ENCODE measurements at places on chromosomes 12 and 14. TPM values are rescaled to one million over a fixed set of nuclear protein-coding genes. Genes with fewer than 3 reads are reported as not detected.

MEG3 gene
- total RNA-seq, result not detected

LRTM2 gene
- total RNA-seq, result not detected

GZMH gene
- 0.80 TPM for total RNA-seq

ASPG gene
- total RNA-seq, result not detected

CFAP54 gene
- total RNA-seq, result 0.24 TPM

RNASE9 gene
- total RNA-seq, result not detected

RAB15 gene
- total RNA-seq, result 0.17 TPM

RERGL gene
- total RNA-seq, result not detected

GRCh38 chr14:87579036-87579435 is 413.9 kb downstream of the GALC start:
- H3K36me3 ChIP-seq, result no peaks in the 10 kb centered on the region
- H3K27me3 ChIP-seq, result no peaks in the 10 kb centered on the region
- no peak overlapping the region for H3K4me3 ChIP-seq
- H3K4me1 ChIP-seq, result no peaks in the 10 kb centered on the region
- DNase-seq, result no peak

DNA sequence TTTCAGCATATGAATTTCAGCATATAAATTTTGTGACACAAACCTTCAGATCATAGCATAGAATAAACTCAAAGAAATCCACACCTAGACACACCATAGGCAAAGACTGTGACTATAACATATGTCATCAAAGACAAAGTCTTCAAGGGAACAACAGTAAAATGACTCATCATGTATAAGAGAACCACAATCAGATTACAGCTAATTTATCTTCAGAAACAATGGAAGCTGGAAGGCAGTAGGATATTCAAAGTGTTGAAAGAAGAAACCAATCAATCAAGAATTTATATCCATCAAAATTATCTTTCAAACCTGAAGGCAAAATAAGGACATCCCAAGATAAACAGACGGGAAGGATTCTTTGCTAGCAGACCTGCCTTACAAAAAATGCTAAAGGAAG is 29.0 kb downstream of the DLK1 start:
- no peaks in the 10 kb centered on the region for H3K36me3 ChIP-seq
- no peak for DNase-seq
- H3K4me1 ChIP-seq, result no peaks in the 10 kb centered on the region
- no peak overlapping the region for H3K27ac ChIP-seq

DNA sequence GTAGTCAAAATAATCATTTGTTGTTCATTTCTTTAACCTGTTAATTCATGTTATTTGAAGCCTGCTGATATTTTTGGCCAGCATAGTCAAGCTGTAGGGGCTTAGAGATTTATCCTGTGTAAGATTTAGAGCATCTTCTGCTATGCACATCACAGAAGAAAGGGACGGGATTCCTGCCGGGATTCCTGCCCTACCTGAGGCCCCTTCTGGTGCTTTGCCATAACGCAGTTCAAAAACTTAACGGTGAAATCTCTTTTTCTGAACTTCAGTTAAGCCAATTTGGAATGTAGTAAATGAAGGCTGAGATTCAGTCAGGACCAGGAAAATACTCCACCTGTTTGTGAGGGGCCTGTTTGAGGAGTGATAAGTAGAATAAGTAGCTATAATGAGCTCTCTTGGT is 50.7 kb upstream of the TMEM260 start:
- peaks cover 13% of the 10 kb centered on the region for H3K27me3 ChIP-seq
- H3K27ac ChIP-seq, result no peak overlapping the region
- H3K4me1 ChIP-seq, result no peaks in the 10 kb centered on the region
- H3K4me3 ChIP-seq, result no peak overlapping the region
- H3K36me3 ChIP-seq, result no peaks in the 10 kb centered on the region
- DNase-seq, result no peak

- H3K27ac ChIP-seq, result no peak overlapping the region
- H3K36me3 ChIP-seq, result no peaks in the 10 kb centered on the region
- no peak for DNase-seq
- H3K4me1 ChIP-seq, result no peaks in the 10 kb centered on the region
- H3K27me3 ChIP-seq, result peaks cover 7% of the 10 kb centered on the region
Measured at GRCh38 chr14:24392325-24393091, 6.3 kb upstream of the NYNRIN start.

- H3K27ac ChIP-seq, result no peak overlapping the region
- DNase-seq, result no peak
- no peaks in the 10 kb centered on the region for H3K4me1 ChIP-seq
- H3K36me3 ChIP-seq, result no peaks in the 10 kb centered on the region
Measured at GRCh38 chr14:87108726-87109125, 884.3 kb downstream of the GALC start.

DNA sequence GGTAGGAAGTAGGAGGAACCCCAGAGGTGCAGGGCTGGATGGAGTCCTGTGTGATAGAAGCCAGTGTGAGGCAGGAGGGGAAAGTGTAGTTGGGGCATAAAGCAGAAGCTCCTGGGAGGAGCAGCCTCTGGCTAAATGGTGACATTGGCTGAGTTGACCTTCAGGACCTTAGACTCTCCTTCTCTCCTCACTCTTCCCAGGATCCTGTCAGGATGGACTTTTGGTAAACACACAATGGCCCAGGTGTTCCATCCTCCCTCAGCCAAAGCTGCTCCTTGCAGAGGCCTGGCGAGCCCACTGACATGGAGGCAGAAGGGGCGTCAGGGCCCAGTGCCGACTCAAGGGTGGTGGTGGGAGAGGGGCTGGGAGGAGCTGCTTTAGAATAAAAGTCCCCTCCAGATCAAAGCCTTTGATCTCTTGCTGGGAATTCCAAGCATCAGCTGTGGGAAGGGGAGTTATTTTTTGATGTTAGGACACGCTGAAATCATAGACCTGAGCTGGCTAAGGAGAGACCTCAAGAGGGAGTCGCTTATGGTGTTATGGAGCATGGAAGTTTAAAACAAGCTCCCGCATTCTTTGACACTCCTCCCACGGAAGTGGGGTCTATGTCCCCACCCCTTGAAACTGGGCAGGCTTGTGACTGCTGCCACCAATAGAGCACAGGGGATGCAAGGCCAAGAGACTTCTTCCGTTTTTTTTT is 44.1 kb downstream of the SMIM41 start:
- no peak for DNase-seq
- no peak overlapping the region for H3K27ac ChIP-seq
- peaks cover 13% of the 10 kb centered on the region for H3K27me3 ChIP-seq
- H3K4me3 ChIP-seq, result no peak overlapping the region

GRCh38 chr12:23277831-23278230 is 652.9 kb downstream of the ETNK1 start:
- no peak for DNase-seq
- no peaks in the 10 kb centered on the region for H3K4me1 ChIP-seq
- no peak overlapping the region for H3K4me3 ChIP-seq
- no peaks in the 10 kb centered on the region for H3K27me3 ChIP-seq

GRCh38 chr14:70662816-70663215 is 21.1 kb downstream of the TTC9 start:
- H3K4me1 ChIP-seq, result peaks cover 98% of the 10 kb centered on the region
- H3K27ac ChIP-seq, result peak overlapping the region; percentile 34
- no peak for DNase-seq
- no peak overlapping the region for H3K4me3 ChIP-seq
- no peaks in the 10 kb centered on the region for H3K27me3 ChIP-seq
- H3K36me3 ChIP-seq, result no peaks in the 10 kb centered on the region

DNA sequence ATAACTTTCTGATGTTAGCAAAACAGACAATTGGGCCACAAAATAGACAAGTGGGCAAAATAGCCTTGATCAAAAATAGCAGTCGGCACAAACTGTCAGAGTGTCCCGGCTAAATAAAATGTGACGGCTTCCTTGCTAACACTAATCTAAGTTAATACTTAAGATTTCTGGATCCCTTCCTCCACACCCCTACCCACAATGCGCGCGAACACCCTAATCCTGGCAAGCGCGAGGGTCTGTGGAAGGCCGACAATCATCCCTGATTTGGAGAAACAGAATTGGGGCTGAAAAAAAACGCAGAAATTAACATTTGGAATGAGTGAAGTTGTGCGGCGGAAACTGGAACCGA is 489 bp downstream of the CEP290 start:
- H3K36me3 ChIP-seq, result no peaks in the 10 kb centered on the region
- no peak for DNase-seq
- H3K4me1 ChIP-seq, result peaks cover 12% of the 10 kb centered on the region
- H3K4me3 ChIP-seq, result peak overlapping the region; percentile 95

- H3K4me1 ChIP-seq, result peaks cover 18% of the 10 kb centered on the region
- DNase-seq, result no peak
- H3K4me3 ChIP-seq, result no peak overlapping the region
- H3K27me3 ChIP-seq, result no peaks in the 10 kb centered on the region
- H3K27ac ChIP-seq, result no peak overlapping the region
Measured at GRCh38 chr12:123065676-123066383, 85.1 kb downstream of the PITPNM2 start.

GRCh38 chr12:56099787-56100186 is 4.6 kb upstream of the PA2G4 start:
- H3K4me1 ChIP-seq, result peaks cover 10% of the 10 kb centered on the region
- no peak overlapping the region for H3K27ac ChIP-seq
- no peak overlapping the region for H3K4me3 ChIP-seq
- DNase-seq, result no peak

DNA sequence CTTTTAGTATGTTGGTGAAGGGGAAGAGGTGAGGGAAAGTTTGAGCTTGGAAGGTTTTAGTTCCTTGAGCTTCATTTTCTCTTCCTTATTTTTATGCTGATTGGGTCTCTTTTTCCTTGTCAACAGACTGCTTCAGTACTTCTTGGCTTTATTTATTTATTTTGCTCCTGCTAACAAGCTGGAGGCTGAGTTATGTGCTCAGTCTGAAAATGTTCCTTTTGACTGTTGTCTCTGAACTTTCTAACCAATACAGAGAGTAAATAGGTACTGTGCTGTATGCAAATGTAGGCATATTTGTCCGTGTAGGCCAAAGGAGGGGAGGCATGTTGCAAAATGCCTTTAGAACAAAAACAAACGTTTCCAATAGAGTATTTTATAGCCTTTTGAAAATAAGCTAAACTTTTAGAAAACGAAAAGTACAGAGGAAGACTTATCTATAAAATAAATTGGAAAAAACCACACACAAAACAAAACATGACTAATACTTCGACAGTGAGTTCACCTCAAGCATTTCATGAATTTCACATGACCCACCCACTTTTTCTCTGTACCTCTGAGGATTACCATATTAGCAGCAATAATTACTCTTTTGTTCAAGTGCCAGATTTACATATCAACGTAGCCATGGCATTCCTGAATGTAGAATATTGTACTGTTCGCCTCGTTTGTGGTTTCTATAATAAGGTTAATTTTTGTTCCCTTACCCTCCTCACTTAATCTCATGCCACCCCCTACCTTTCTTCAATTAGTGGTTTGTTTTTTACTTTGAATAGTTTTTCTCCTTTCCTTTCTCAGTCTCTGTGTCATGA is 4.7 kb upstream of the CREBL2 start:
- H3K27ac ChIP-seq, result no peak overlapping the region
- H3K4me1 ChIP-seq, result peaks cover 6% of the 10 kb centered on the region
- DNase-seq, result no peak
- no peak overlapping the region for H3K4me3 ChIP-seq

GRCh38 chr14:88463318-88463717 is 77.9 kb downstream of the SPATA7 start:
- H3K36me3 ChIP-seq, result no peaks in the 10 kb centered on the region
- no peak overlapping the region for H3K4me3 ChIP-seq
- no peaks in the 10 kb centered on the region for H3K27me3 ChIP-seq

GRCh38 chr14:66487164-66487563 is 993 bp downstream of the CCDC196 start:
- H3K27ac ChIP-seq, result no peak overlapping the region
- no peak overlapping the region for H3K4me3 ChIP-seq
- DNase-seq, result no peak
- no peaks in the 10 kb centered on the region for H3K36me3 ChIP-seq

GRCh38 chr14:59836116-59836515 is 34.5 kb downstream of the RTN1 start:
- H3K27ac ChIP-seq, result no peak overlapping the region
- no peaks in the 10 kb centered on the region for H3K4me1 ChIP-seq
- no peaks in the 10 kb centered on the region for H3K36me3 ChIP-seq
- H3K4me3 ChIP-seq, result no peak overlapping the region
- no peaks in the 10 kb centered on the region for H3K27me3 ChIP-seq
- no peak for DNase-seq

DNA sequence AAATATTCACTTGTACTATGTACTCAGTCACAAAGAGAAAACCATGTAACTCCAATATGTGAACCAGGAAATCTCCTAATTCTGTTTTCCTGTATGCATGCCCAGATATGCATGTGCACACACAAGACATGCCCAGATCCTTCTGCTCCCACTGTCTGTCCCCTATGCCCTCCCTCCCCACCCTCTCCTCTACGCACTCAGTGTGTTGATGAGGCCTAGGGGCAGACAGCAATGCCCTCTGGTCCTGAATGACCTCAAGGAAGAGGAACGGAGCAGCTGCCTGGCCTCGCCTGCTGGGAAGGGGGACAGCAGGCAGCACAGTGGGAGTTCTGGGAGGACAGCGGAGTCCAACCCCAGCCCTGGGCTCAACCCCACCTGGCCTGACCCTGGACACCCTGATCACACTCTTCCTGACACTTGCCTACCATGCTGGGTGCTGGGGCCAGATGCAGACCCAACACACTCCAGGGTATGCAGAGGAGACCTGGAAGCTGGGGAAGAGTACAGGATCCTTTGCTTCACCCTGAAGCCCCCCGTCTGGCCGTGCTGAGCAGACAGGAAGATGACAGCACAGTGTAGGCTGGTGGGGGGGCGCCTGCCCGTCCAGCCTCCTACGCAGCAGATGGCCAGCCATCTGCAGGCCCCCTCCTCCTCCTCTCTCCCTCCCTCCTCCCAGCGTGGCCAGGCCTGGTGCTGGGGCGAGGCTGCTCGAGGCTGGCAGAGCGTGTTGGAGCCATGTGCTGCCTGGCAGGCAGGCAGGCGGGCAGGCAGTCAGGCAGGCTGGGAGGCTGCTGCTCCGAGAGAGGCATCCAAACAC is 106.6 kb upstream of the NCOR2 start:
- H3K27ac ChIP-seq, result no peak overlapping the region
- DNase-seq, result no peak
- H3K27me3 ChIP-seq, result no peaks in the 10 kb centered on the region

DNA sequence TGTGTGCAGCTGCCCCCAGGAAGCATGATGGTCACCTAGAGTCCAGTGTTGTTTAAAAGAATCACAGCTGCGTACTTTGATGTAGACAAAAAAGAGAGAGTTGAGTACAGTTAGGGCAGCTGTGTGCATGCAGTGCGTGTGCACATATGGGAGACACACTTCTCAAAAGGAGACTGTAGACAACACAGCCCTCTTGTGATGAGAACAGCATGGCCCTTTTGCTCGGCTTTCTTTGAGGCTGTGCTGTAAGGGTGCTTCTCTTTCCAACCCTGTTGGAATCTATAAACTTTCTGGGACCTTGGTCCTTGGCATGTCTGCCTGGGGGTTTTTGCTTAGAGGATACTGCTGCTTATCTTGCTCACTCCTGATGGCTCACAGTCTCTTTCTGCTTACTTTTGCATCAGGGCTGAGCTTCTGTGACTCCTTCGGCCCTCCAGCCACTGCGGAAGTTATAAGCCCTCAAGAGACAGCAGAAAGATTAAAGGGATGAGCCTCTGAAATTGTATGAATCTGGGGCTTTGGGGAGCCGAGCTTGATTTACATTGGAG is 102.9 kb downstream of the DYRK2 start:
- H3K36me3 ChIP-seq, result no peaks in the 10 kb centered on the region
- H3K4me1 ChIP-seq, result peaks cover 11% of the 10 kb centered on the region
- H3K27me3 ChIP-seq, result peaks cover 2% of the 10 kb centered on the region

GRCh38 chr14:89187501-89187900 is 229.5 kb downstream of the FOXN3 start:
- H3K4me1 ChIP-seq, result peaks cover 24% of the 10 kb centered on the region
- no peak for DNase-seq
- no peaks in the 10 kb centered on the region for H3K27me3 ChIP-seq

Measured in B cell (primary cell).